Psoas muscle (tissue), 8 donors: ENCODE measurements at places on chromosomes 2 and 18.

GRCh38 chr2:215727507-215728503 is 285.5 kb downstream of the MREG start:
- no peak for DNase-seq

GRCh38 chr18:23716966-23717365 is 27.7 kb downstream of the LAMA3 start:
- DNase-seq = no peak

DNA sequence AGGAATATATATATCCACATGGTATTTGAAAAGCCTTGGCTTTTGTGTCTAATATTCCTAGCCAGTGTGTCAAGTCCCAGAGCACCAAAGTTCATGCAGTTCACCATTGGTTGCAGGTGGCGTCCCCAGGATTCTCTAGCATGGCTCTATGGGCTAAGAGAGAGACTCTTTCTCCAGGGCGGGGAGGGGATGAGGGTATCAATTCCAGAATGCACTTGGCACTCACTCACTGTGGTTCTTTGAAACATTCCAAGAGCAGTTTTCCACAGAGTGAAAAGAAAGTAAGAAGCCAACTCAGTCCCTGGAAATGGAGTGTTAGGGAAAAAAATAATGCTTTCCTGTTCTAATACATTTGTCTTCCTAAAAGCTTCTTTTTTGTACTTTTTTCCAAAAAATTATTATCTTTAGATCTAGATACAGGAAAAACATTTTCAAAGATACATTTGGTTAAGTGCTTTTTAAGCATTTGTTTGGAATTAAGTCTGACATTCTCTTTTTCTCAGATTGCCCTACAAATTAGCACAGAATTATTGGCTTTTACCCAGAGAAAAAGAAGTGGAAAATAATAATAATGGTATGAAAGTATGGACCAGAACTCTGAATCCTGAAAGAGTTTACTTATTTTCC is 239.9 kb downstream of the PAX3 start:
- no peak for DNase-seq

DNA sequence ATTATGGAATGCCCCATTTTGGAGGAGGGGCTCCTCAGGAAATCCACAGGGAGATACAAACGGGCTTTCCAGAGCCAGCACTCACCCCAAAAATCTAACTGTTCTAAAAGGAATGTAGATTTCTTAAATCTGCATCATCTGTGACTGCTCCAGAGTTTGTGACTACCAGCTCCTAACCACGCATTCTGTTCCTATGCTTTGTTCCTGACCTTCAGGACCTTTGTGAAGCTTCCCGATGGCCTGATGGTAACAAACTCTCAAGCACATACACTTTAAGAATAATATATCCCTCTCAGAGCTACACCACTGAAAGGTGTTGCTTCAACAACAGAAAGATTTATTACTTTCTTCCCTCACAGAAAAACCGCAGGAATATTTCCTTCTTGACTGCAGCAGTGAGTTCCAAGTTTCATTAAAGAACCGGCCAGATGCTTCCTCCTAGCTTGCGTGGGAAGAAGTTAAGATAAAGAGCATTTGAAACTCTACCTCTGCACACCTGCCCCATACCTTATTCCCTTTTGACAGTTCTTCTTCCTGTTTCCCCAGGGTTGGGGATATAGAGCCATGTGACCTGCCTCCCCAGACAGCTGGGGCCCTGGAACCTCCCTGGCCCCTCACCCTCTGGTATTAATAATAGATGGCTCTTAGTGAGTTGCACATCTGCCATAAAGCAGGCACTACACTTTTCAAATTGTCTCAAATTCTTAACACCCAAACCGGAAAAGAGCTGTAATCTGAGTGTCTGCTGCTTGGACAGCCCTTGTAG is 40.2 kb upstream of the EML4 start:
- DNase-seq = no peak

DNA sequence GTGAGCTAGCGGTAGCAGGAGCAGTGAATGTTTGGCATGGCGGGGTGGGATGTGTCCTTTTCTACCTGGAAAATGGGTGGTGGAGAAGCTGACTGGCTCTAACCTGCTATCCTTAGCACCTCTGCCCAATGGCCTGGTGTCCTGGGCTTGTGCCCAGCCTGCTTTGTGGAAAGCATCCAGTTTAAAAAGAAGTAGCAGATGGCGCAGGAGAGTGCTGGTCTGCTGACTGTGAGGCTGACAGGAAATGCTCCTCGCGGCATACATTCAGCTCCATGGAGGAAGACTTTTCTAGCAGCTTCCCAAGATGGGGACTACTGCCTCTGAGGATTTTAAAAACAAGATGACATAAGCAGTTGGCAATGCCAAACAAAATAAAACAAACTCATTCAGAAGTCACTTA is 56.2 kb upstream of the LYPD6B start:
- DNase-seq = no peak

GRCh38 chr2:137772451-137772850 is 191.8 kb upstream of the HNMT start:
- DNase-seq = no peak

DNA sequence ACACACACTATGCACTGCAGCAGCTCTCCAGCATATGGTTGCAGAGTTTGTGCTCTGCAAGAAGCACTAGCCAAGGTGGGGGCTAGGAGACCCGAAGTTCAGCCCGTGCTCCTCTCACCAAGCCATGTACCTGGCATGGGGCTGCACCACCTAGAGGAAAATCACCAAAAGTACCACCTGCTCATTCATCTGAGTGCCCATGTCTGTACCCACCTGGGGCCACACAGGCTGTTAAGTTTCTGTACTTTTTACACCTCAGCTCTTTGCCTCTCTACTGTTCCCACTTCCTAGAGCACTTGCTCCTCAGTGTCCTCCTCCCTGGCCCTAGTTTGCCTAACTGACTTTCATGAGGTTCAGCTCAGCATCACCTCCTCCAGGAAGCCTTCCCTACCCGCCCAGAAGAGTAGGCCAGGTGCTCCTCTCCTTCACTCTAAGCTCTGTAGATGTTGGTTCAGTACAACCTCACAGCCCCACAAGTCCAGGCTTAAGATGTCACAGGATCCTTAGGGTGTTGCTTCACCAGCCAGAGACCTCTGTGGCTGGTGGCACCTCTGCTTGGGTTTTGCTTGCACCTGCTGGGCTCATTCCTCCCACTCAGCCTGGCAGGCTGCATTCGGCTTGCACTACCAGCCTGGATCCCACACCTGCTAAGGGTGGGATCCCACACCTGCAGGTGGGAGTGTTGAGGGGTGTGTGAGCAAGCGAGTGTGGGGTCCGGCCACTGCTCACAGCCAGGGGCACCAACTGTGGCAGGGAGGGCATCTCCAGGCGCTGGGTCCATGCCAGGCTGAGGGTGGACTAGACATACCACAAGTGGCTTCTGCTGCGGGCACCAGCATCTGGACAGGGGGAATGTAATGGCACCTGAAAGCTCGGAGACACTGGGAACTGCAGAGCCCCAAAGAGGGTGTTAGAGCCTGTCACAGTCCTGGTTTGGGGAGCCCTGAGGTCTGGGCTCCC is 10.2 kb upstream of the TFCP2L1 start:
- DNase-seq = no peak

- no peak for DNase-seq
Measured at GRCh38 chr2:108570416-108570815, 36.1 kb downstream of the LIMS1 start.

- DNase-seq = no peak
Measured at GRCh38 chr2:40159333-40159732, 292.6 kb downstream of the SLC8A1 start.

DNA sequence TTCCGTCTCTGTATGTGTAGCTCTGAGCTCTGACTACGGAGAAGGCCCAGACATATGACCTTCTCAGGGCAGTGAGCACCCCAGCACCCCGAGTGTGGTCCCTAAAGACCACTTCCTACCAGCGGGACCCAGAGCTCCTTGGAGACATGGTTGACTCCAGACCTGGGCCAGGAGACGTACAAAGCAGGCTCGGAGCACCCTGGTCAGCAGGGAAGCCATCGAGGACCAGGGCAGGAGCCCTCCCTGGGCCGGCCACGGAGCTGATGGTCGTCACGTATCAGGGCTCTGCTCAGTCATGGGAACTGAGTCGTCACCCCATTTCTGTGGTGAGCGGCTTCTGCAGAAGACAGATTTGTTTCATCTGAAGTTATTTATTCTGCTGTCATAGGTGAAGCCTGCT is 12.8 kb upstream of the NEU4 start:
- DNase-seq = no peak
